CD8-positive, alpha-beta memory T cell (primary cell): ENCODE measurements at places on chromosomes 3 and 15. TPM values are rescaled to one million over a fixed set of nuclear protein-coding genes. Genes with fewer than 3 reads are reported as not detected.

DNA sequence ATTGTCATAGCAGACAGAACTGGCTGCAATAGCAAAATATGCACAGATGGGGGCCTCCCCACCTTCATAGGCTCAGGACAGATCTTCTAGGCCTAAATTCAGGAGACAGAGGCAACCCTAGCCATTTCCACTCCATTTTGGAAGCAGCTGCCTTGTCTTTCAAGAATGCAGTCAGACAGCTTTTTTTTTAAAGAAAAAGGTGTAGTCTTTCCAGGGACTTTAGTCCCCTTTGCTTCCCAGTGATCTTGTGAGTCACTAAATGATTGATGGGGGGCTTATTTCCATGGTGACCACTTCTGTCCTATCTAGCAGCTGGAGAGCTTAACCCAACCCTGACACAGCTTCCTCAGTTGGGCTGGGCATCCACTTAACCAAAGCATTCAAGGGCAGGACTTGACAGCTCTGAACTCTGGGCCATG is 165.9 kb downstream of the TPRG1 start:
- no peak for DNase-seq

DNA sequence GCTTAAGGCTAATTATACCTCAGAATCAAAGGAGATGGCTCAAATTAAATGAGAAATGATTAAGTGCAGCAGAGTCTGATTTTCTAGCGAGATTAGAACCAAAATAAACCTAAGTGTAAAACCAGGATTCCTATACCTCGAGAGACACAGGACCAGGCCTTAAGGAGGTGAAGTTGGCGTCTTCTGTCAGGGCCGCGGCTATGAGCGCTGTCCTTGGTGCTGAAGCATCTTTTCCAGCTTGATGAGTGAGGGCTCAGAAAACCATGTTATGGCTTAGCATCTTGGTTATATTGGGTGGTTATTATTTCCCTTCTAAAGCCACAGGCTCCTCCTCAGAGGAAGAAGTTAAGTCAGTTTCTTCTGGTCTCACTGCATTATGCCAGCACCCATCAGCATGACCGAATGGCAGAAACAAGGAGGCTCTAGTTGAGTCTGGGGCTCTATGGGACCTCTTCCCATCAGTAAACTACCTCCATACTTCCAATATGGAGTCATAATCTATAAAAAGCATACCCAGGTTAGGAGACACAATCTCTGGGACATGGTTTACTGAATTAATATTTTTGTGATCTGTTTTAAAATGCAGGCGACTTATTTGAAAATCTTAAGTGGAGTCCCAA is 120.1 kb upstream of the NMNAT3 start:
- no peak for DNase-seq

RPS27L gene
- total RNA-seq = 221 TPM

- DNase-seq = no peak
These were observed 40.2 kb upstream of the ATP13A5 start for GRCh38 chr3:193418576-193419373.

- no peak for DNase-seq
These were observed 6.3 kb upstream of the ZXDC start for GRCh38 chr3:126481808-126482502.

CCDC33 gene
- not detected for total RNA-seq

GRCh38 chr3:140922634-140923033 is 19.0 kb upstream of the SLC25A36 start:
- DNase-seq = peak; percentile 13

DNA sequence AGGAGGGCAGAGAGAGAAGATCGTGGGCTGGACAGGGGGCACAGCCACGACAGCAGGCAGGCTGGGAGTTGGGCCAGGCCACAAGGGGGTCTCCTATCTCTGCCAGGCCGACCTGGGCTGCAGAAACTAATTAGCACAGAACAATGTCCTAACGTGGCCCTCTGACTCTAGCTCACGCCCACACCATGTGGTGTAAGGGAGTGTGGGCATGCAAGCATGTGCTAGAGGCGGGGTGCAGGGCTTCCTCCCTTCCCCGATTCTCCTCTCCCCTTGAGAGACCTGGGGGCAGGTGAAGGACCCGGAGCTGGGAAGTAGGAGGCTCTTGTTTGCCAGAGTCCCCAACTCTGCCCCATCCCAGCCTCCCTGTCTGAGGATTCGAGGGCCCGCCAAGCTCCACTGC is 65.5 kb downstream of the LINGO1 start:
- DNase-seq = no peak

MKRN3 gene
- 0.98 TPM for total RNA-seq

DNA sequence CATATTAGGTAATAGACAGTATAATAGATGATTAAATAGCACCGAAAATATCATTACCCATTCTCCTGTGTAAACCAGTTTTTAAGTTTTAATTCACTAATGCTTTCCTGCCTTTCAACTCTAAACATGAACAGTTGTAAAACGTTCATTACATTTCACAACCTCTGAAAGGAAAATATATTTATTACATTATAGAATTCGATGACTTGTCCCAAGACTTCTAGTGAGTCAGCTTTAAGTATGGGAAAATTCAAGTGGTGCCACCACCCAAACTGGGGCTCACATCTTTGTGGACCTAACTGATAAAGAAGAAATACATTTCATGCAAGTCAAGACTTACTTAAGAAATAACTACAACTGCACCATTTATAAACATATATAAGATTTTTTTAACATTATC is 2.0 kb downstream of the TRIM59 start:
- DNase-seq = no peak

DNA sequence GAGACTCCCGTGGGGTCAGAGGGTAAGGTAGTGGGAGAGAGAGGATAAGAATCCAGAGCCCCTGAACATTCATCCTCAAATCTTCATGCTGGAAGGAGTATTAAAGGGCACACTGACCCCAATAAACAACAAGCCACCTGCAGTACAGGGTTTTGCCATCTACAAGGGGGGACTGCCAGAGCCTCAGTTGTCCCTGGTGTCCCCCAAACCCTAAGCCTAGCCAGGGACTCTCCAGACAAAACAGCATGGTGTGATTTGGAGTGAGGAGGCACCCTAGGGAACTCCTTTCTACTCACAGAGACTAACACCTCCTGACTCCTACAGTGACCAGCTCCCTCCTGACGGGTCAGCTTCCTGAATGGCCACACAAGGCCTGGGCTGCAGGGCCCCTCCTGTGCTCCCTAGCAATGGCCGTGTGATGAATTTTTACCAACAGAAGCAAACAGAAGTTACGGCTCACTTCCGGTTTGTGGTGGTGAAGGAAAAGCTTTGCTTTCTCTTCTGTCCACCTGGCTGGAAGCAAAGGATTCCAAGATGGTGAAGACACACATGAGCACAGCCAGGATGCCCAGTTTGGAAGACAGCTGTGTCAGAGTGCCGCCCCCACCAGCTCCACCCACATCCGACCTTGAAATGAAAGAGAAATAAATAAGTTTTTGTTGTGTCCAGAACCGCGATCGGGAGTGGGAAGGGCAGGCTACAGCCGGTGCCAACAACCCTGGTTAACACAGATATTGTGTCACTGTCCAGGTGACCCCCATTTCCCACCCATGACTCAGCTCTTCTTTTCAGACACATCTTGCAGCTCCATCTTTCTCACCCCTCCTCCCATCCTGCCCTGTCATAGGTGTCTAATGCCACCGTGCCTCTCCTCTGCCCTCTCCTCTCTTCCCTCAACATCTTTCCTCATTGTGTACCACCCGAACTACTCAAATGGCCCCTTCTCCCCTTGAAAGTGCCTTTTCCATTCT is 69.6 kb upstream of the ATP13A3 start:
- no peak for DNase-seq

GRCh38 chr3:64928683-64929082 is 240.9 kb upstream of the ADAMTS9 start:
- DNase-seq = no peak

WDR53 gene
- 28.8 TPM for total RNA-seq

ABHD14A gene
- 14.4 TPM for total RNA-seq

SH3GL3 gene
- not detected for total RNA-seq

GRCh38 chr3:108610651-108611050 is 21.1 kb downstream of the DZIP3 start:
- no peak for DNase-seq

- DNase-seq = no peak
These were observed 46.8 kb upstream of the PCSK6 start for GRCh38 chr15:101536166-101536874.

DNA sequence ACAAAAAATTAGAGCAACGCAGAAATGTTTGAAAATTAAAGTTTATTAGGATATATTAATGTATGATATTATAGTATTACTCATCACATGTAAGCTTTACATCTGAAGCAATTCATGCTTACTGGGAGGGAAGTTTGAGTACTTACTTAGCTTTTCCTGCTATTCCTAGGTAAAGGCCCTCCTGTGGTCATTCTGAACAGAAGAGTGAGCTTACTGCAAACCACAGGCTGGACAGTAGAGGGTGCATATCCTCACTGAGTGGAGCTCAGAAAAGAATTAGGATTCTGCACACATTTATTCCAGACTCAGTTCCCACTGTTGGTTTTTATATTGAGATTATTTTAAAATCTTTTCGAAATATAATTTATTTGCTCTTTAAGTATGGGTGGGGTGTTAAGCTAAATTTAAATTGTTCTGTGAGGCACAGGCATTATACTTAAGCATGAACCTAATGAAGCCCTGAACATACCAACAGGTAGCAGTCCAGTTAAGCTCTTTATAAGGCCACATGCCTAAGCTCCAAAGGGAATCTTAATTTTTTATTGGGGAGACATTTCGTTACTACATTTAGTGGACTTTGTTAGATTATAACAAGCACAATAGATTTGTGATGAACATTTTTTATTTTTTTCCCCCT is 10.2 kb downstream of the MRPS22 start:
- DNase-seq = no peak

SH2D7 gene
- total RNA-seq = not detected

- no peak for DNase-seq
These were observed 327.7 kb upstream of the NAALADL2 start for GRCh38 chr3:174531262-174531982.

GRCh38 chr3:9316881-9317361 is 45.9 kb upstream of the THUMPD3 start:
- no peak for DNase-seq

GRCh38 chr3:4507024-4507596 is 14.0 kb downstream of the ITPR1 start:
- DNase-seq = no peak

GRCh38 chr3:37907906-37908305 is 46.2 kb downstream of the CTDSPL start:
- no peak for DNase-seq

GRCh38 chr3:176787506-176787905 is 409.8 kb downstream of the TBL1XR1 start:
- no peak for DNase-seq

CNTN6 gene
- not detected for total RNA-seq
